ENCODE measurements at places on chromosomes 1 and 21. TPM values are rescaled to one million over a fixed set of nuclear protein-coding genes. Genes with fewer than 3 reads are reported as not detected.

SLC45A1 gene
- 11.3 TPM for total RNA-seq

SLC44A5 gene
- 0.71 TPM for total RNA-seq

C1orf115 gene
- total RNA-seq = 11.1 TPM

OR2M5 gene
- not detected for total RNA-seq

SLC16A1 gene
- total RNA-seq = 29.9 TPM

TNFRSF1B gene
- 36.0 TPM for total RNA-seq

NUF2 gene
- 0.52 TPM for total RNA-seq

ETV3L gene
- not detected for total RNA-seq

CNKSR1 gene
- total RNA-seq = 1.8 TPM

LRRC53 gene
- total RNA-seq = not detected

UBL4B gene
- total RNA-seq = not detected

ITGB2 gene
- total RNA-seq = 53.9 TPM

SPRR2E gene
- not detected for total RNA-seq

CAPN8 gene
- total RNA-seq = not detected

ZNF684 gene
- 3.0 TPM for total RNA-seq

FMN2 gene
- 2.5 TPM for total RNA-seq

OR2T11 gene
- total RNA-seq = not detected

SPRR1B gene
- not detected for total RNA-seq

INAVA gene
- total RNA-seq = not detected

C1QC gene
- total RNA-seq = 190 TPM

SETSIP gene
- total RNA-seq = not detected

IGSF3 gene
- 14.3 TPM for total RNA-seq
